Caki2 (cell line): ENCODE measurements at places on chromosomes 3 and 15. TPM values are rescaled to one million over a fixed set of nuclear protein-coding genes. Genes with fewer than 3 reads are reported as not detected.

Gene PLA2G4E
- total RNA-seq: not detected in 2 replicates

Gene ITPKA
- total RNA-seq: 6.7 and 30.3 TPM in 2 replicates

Gene BSN
- total RNA-seq: 0.03 TPM in 1 of 2 replicates, not detected in the other

Gene ACSBG1
- not detected in 2 replicates for total RNA-seq

Gene WDR93
- total RNA-seq: 0.93 and 1.5 TPM in 2 replicates

Gene KNG1
- not detected in 2 replicates for total RNA-seq

Gene CACNA2D2
- 0.03 TPM in 2 replicates for total RNA-seq

Gene PLSCR5
- not detected in 2 replicates for total RNA-seq

Gene NMB
- total RNA-seq: 12.6 and 29.7 TPM in 2 replicates
